ENCODE measurements at places on chromosomes 3 and 15. TPM values are rescaled to one million over a fixed set of nuclear protein-coding genes. Genes with fewer than 3 reads are reported as not detected.

SFMBT1 gene
- total RNA-seq = 9.8 TPM

GOLGA8N gene
- total RNA-seq = 0.84 TPM

EFHB gene
- total RNA-seq = not detected

TRIP4 gene
- total RNA-seq = 7.2 TPM

GRIP2 gene
- not detected for total RNA-seq

PGBD4 gene
- total RNA-seq = 0.67 TPM

ISLR2 gene
- total RNA-seq = not detected

GXYLT2 gene
- 15.0 TPM for total RNA-seq

RAB43 gene
- 12.9 TPM for total RNA-seq

PLA1A gene
- total RNA-seq = not detected

ITIH3 gene
- not detected for total RNA-seq

PPP2R3A gene
- 9.8 TPM for total RNA-seq

FEZF2 gene
- not detected for total RNA-seq

SCN11A gene
- total RNA-seq = not detected

KNG1 gene
- not detected for total RNA-seq

ARL14 gene
- not detected for total RNA-seq

MRPL47 gene
- total RNA-seq = 30.1 TPM

UPK1B gene
- total RNA-seq = not detected

ACSBG1 gene
- total RNA-seq = not detected

SLC12A1 gene
- total RNA-seq = not detected

CHL1 gene
- 0.59 TPM for total RNA-seq

RAB6B gene
- total RNA-seq = 0.34 TPM

SLC24A5 gene
- total RNA-seq = not detected

SHC4 gene
- total RNA-seq = 0.67 TPM

MYLK gene
- 149 TPM for total RNA-seq

ZPLD1 gene
- not detected for total RNA-seq

CAPN3 gene
- 0.50 TPM for total RNA-seq

IGSF10 gene
- total RNA-seq = 0.15 TPM

MRPS22 gene
- 71.7 TPM for total RNA-seq

TMIE gene
- not detected for total RNA-seq

SEMA3F gene
- total RNA-seq = 40.2 TPM

All from bronchus fibroblast of lung (primary cell).